SW 1271 (cell line): ENCODE measurements at places on chromosomes 4 and X.

GRCh38 chr4:161721947-161722346 is 441.9 kb downstream of the FSTL5 start:
- DNase-seq, result no peak

DNA sequence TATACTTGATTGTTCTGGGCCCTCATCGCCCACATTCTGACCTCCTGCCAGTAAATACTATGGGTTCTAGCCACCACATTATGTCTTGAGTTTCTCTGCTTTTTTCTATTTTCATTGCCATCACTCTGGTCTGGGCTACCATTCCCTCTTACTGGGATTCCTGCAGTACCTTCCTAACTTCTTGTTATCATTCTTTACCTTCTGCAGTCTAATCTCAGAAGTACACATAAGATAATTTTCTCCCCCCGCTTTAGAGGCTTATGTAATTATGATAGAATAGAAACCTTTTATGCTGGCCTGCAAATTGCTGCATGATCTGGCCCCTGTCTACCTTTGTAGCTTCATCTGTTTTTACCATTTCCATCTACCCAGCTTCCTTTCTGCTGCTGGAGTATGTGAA is 19.2 kb downstream of the STIM2 start:
- no peak for DNase-seq

GRCh38 chr4:7584606-7585159 is 150.0 kb upstream of the PSAPL1 start:
- no peak for DNase-seq

DNA sequence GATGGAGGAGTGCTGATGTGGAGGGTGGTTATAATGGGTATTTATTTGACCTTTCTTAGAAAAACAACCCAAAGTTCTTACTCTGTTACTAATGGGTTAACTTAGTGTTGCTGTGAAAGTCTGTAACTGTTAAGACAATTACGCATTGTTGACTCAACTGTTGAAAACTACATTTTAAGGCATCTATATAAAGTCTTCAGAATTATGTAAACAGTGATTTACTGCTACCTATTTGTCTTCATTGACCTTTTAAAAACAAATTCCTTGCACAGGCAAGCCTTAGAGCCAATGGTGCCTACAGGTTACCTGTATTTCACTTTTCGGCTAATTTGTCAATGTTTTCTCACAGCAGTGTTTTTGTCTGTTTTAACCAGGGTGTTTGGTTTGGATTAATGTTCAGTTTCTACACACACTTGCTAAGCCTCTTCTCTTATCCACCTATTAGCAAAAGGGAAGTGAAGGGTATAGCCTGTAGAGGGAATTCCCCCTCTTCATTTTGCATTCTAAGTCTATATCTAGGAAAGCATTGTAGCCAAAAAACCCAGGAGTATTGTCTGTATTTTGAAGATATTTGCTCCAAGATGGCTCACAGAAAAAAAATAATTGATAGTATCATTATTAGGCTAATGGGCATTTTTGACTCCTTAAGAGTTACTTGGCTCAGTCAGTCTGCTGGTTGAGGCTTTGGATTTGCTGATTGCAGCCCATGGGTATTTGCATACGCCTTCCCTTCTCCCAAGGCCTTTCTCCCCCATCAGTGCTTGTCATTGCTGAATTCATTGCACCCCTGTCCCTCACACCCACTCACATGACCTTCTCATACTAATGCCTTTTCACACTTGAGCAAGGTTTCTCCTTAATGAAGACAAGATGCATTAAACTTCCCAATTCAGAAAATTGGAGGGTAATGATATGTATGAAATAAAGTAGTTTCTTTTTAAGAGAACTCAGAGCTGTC is 30.5 kb downstream of the AFF1 start:
- DNase-seq, result no peak

- DNase-seq, result no peak
Measured at GRCh38 chrX:11421805-11422524, 128.8 kb downstream of the AMELX start.

- DNase-seq, result no peak
Measured at GRCh38 chr4:158785718-158786117, 16.9 kb downstream of the FNIP2 start.

GRCh38 chr4:112942077-112942476 is 107.4 kb upstream of the ANK2 start:
- DNase-seq, result no peak

GRCh38 chrX:152038804-152039203 is 64.3 kb upstream of the GABRE start:
- no peak for DNase-seq

DNA sequence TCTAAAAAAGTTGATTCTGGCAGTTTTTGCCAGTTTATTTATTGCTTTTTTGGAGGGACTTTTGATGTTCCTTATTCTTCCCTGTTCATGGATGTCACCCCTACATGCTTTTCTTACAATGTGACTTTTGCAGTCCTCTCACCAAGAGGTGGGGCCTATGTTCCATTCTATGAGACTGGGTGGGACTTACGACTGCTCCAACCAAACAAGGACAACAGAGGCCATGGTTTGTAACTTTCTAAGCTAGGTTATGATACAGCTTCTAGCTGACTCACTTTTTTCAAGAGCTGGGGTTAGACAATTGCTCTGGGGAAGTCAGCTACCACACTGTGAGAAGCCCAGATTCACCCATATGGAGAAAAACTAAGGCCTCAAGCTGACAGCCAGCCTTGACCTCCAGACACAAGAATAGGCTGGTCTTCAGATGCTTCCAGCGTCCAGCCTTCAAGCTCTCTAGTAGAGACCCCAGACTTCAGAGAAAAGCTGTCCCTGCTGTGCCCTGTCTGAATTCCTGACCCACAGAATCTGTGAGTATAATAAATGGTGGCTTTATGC is 39.5 kb downstream of the ENOPH1 start:
- no peak for DNase-seq

- DNase-seq, result no peak
Measured at GRCh38 chr4:113768952-113769351, 7.4 kb upstream of the CAMK2D start.

DNA sequence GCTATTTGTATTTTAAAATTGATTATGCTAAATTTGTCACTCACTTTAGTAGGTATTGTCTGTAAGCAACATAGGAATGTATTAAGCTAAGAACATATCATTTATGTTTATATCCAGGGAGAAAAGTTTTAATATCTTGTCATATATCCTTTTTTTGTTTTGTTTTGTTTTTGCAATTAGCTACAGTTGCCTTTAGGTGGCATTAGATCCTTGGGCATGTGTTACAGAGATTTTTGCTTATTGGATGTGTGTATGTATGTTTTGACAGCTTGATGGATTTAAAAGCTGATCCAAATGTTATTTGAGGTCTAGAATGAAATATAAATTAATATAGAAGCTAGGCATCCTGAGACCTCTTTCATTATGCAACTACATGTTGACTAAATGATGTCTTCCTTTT is 36.1 kb upstream of the OTUD4 start:
- DNase-seq, result no peak

- DNase-seq, result no peak
Measured at GRCh38 chr4:8724436-8725070, 132.0 kb downstream of the CPZ start.

DNA sequence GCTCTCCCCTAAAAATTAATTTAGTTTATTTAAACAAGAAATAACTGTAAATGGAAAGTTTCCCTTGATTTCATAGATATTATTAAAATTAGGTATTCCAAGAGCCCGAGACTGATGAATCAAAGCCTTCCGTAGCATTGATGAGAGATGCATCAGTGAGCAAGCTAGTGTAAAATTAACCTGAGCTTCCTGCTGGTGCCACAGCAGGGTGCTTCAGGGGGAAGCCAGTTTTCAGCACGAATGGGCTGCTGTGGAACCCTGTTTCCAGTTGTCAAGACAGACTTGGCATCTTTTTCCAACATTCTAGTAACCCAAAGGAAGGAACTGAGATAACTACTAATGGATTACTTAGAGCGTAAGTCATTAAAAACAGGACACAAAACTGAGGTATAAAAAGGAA is 221.7 kb downstream of the RBMX2 start:
- DNase-seq, result no peak

- no peak for DNase-seq
Measured at GRCh38 chrX:107721318-107721717, 54.3 kb downstream of the TSC22D3 start.

DNA sequence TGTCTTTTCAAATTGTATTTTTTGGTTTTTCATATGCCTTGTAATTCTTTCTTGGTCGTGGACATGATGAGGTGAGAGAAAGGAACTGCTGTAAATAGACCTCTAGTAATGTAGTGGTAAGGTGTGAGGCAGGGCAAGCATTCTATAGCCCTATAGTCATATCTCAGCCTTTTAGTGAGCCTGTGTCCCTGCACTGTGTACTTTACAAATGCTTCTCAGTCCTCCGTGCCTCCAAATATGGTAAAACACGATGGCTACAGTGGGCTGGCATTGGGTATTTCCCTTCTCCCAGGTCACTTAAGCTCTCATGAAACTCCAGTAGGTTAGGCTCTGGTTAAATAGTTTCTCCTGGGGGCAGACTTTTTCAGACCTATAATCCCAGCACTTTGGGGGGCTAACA is 57.9 kb upstream of the PLS3 start:
- DNase-seq, result no peak

DNA sequence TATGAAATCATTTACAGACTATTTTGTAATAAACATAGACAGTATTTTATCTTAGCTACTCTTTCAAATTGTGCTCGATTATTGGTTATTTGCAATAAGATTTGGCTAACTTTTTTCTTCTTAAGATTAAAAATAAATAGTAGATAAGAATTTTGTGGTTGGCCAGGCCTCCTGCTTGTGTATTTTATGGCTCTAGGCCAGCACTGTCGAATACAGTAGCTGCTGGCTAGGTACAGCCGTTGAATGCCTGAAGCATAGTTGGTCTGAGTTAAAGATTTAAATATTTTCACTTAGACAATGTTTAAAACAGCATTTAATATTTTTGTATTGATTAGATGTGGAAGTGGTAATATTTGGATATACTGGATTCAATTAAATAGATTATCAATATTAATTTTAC is 481.0 kb downstream of the SPRY1 start:
- no peak for DNase-seq

DNA sequence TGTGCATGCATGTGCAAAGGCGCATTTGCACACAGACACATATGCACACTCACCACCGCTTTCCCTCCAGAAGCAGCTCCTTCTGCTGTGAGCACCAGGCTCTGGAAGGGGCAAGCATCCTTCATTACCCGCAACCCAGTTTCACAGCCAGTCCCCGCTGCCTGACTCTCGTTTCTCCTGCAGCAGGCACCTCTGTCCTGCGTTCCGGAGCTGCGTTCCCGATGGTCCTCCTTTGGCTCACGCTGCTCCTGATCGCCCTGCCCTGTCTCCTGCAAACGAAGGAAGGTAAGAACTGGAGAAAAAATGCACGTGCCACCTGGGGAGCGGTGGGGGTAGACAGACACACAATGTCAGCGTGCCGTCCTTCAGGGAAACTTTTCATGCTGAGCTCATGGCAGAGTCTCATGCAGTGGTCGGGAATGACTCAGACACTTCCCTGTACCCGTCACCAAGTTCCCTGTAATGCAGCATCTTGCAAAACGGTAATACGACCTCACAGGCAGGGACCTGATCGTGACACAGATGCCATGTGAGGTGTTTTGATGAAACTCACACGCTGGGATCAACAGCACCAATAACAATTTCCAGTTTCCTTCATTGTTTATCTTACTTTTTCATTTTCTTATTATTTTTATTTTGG is 5.1 kb downstream of the IL3RA start:
- DNase-seq, result no peak

GRCh38 chr4:3130826-3131225 is 56.3 kb downstream of the HTT start:
- no peak for DNase-seq

DNA sequence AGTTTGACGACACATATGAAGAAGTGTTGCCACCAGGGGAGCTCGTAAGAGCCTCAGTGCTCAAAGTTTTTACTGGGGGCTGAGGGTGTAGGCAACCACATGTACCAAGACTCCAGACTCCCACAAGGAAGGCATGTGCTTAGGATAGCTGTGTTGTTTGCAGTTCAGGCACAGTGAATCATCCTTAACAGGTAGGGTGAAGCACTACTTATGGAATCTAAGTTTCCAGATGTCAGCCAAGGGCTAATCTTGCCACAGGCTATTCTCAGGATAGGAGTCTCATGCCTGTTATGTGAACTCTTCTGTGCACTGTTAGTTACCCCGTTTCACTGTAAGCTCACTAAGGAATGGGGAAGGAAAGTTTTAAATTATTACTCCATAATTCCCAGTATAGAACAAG is 202.6 kb downstream of the TMA16 start:
- no peak for DNase-seq

GRCh38 chr4:96126227-96126626 is 286.3 kb downstream of the PDHA2 start:
- DNase-seq, result no peak

DNA sequence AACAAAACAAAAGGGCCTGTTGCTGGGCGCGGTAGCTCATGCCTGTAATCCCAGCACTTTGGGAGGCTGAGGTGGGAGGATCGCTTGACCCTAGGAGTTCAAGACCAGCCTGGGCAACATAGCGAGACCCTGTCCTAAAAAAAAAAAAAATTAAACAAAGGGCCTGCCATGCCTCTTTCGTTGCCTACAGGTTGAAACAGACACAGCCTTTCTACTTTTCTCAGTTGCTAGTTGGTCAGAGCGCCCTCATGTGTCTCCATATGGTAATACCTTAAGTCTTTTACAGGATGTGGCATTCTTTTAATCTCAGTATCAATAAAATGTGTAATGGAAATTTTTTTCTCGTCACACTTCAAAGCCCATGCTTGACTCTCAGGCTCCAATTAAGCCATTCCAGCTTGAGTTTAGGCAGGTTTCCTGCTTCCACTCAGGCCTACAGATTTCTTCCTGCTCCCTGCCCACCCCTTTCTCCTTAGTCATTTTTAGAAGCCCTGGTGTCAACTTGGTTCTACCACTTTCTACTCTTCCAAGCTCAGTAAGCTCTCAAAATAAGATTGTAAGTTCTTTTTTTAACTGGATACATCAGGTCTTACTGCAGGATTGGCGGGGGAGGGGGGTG is 4.6 kb upstream of the SOWAHD start:
- no peak for DNase-seq

DNA sequence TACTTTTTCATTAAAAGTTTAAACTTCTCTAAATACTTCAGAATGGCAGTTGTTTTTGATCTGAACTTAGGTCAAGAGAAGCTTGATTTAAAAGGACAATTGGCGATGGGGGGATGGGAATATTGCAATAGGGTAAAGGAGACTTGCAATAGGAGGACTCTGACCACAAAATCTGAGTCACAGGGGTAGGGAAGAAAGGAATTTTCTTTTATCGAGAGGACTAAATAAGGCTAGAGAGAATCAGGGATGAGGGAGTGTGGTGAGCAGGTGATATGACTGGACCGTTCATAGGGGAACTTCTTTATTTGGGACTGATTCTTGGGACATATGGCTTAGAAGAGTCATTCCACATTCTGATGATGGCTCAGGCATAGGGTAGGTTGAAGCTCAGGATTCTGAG is 1260.2 kb downstream of the ADGRL3 start:
- DNase-seq, result no peak

- DNase-seq, result no peak
Measured at GRCh38 chrX:18575744-18576143, 96.2 kb downstream of the RS1 start.

DNA sequence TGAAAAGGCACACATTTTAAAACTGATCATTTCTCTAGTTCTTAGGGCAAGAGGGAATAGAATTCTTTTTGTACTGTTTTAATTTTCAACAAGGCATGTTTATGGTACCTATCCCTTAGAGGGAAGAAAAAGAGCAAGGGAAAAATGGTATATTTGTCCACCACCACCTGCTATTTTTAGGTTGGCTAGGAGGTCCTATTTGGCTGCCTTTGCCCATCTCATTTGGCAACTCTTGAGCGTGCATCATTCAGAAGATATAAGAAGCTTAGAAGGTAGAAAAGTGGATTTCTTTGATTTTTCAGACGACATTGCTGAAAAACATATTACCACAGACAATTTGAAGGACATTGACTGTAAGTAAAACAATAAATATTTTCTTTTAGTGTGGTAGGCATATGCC is 69.0 kb downstream of the DCK start:
- no peak for DNase-seq
